ENCODE measurements at places on chromosomes 1 and 21. TPM values are rescaled to one million over a fixed set of nuclear protein-coding genes. Genes with fewer than 3 reads are reported as not detected.

DNA sequence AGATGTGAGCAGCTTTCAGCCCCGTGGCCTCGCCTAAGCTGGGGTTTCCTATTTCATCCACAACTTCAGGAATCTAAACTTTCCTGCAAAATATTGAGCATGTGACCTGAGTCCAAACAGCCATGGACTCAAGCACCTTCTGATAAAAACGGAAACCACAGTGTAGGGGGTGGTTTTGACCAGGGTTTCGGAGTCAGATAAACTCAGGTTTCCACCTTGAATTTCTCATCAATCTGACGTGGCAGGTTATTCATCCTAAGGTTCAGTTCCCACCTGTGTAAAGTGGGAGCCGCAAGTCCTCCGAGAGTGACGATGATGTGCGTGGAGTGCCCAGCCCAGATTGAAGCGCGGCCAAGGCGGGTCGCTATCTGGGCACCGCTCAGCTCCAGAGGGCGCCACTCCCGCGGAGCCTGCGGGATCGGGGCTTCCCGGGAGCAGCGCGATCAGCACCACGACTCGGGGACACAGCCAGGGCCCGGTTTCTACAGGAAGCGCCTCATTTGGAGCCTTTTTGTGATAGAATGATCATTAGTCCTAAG, 871 bp upstream of the ETS2 start:
- no peak for DNase-seq

DNA sequence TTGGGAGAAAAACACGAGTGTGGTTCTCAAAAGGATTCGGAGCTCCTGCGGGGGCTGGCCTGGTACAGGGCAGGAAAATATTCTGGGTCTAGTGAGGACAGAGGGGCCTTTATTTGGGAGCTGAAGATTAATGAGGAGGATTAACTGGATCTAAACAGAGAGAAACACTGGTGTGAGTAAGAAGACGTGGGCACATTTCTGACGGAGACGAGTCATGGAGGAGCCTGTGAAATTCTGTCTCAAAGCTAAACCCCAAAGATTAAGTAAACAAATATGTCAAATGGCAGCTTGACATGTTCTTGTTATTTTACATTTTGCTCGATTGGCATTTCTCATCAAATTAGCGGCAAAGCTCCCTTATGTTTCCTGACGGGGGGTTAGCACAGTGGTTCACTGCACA, 12.8 kb downstream of the PROK1 start:
- DNase-seq = no peak

DNA sequence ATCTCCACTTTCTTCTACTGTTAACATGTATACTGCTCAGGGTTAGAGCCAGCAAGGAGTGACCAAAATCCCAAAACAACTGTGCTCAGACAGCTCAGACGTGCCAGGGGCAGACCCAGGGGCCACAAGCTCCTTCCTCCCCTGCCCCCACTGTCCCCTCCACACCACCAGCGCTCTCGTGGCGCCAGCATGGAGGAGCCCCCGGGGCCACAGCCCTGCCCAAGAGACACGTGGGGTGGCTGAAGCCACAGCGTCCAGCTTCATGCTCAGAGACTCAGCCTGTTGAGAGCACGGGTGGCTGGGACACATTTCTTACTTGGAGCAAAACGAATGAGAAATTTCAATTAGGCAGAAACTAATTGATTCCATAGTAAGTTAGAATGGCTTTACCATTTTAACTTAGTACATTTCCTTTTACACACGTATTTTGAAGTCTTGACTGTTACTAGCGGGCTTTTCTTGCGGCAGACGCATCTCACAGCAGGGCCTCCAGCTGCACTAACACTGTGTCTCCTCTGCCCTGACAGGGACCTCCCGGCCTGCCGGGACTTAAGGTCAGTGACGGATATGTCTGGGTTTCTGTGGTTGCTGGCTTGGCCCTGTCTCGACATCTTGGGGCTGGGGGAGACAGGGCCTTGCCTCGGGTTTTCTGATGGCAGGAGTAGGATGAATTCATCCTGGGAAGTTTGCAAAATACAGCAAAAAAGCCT, 54.2 kb downstream of the SLC19A1 start:
- DNase-seq = no peak

DNA sequence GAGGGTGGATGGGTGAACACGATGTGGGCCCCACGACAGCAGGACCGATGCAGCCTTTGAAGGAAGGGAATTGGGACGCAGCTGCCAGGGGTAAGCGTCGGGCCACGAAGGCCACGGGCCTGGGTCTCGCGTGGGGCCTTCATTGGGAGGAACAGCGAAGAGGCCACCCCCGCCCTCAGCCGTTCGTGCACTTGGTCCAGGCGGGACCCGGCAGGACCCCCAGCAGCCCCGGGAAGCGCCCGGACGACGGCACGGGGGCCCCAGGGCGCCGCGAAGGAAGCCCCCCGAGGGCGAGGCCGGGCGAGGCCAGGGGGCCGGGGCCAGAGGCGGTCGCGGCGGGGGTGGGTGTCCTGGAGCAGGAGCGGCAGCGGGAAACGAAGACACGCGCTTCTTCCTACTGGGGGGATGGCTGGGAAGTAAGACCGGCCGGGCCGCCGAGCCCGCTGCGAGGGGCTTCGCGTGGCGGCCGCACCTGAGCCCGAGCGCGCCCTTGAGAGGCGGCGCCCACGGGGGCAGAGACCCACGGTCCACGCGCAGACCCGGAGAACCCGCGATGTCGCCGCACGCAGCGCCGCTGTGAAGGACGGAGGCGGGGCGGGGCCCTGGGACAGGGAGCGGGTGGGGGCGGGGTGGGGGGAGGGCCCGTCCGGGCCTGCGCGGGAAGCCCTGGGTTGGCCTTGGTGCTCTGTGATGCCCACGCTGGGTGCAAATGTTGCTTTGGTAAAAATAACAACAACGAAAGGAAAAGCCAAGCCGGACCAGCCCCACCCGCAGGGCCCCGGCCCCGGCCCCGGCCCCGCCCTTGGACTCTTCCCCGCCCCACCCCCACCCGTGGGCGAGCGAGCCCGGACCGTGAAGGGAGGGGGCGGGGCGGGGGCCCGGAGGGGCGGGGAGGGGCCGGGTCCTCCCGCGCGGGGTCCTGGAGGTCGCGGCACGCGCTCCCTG, 56.0 kb upstream of the ADARB1 start:
- no peak for DNase-seq

The NEK2 gene
- polyA plus RNA-seq = 4.3 TPM

DNA sequence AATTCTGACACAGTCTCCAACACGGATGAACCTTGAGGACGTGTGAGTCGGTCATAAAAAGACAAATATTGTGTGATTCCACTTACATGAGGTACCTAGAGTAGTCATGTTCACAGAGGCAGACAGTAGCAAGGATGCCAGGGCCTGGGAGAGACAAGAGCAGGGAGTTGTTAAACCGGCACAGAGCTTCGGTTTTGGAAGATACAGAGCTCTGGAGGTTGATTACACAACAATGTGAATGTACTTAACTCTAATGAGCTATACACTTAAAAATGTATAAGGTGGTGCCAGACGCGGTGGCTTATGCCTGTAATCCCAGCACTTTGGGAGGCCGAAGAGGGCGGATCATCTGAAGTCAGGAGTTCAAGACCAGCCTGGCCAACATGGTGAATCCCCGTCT, 37.8 kb upstream of the NEK2 start:
- DNase-seq = no peak

The FMO1 gene
- polyA plus RNA-seq = 3.8 TPM

- no peak for DNase-seq
These were observed 1.2 kb upstream of the LRRC53 start for GRCh38 chr1:74513411-74514300.

DNA sequence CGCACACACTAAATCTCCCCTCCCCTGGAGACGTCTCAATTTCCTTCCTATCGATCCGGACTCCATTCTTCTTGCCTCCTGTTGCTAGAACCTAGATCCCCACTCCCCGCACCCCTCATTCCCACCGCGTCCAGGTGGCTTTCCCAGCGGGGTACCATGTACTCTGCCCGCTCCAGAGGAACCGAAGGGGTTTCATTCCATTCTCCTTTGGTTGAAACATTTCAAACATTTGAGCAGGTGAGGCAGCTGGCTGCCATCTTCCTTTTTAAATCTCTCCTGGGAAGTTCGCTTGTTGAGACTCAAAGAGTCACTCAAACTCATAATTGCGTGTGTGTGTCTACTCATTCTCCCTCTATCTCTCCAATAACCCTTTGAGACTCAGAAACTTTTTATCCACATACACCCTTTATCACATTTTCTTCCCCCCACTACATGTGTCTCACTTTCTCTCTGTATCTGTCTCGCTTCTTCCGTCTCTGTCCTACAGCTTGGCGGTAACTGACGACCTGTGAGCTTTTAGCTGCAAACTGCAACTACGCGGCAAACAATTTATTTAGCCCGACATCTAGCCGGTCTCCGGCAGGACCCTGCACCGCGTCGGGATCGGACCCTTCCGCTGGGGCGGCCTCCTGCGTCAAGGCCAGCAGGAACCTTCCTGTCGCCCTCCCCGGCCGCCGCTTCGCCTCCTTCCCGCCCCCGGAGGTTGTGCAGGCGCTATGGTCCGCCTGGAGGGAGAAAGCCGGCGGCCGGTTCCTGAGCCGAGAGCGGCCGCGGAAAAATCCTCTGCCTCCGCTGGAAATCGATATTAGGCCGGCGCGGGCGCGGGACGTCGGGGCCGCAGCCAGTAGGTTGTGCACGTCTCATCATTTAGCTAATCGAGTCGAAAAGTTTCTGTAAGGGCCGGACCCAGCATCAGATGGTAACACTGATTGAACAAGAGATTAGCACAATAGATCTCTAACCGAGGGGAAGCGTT, 3.0 kb upstream of the FOXD3 start:
- no peak for DNase-seq

The SLAMF7 gene
- polyA plus RNA-seq = 0.46 TPM

DNA sequence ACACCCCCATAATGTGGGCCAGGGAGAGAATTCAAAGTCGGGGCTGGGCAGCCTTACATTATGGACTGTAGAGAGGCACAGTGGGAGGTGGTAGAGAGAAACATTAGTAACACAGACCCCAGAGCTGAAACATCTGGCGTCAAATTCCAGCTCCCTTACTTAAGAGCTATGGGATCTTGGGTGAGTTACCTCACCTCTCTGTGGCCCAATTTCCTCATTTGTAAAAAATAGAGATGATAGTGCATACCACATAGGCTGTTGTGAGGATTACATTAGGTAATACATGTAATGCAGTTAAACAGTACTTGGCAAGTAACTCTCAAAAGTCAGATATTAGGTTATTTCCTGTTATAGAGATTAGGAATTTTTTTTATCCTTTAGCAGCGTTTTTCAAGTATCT, 160.5 kb upstream of the KIAA0040 start:
- no peak for DNase-seq

The CD1B gene
- not detected for polyA plus RNA-seq

DNA sequence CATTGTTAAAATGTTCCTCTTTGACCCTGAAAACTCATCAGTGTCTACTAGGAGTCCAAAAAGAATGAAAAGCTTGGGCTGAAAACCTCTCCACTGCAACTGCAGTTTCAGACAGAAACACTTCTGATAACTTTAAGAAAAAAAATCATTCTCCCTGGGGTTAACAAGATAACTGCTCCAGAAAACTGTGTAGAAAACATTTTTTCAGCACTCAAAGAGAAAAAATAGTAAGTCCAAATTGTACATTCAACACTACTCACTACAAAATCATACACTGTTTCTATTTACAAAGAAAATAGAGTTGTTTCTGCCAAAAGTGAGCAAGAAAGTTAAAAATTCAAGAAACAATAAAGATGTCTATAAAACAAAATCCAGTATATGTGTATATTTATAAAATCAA, 157.8 kb downstream of the RERE start:
- no peak for DNase-seq
